ENCODE measurements at places on chromosomes 6 and 20.

DNA sequence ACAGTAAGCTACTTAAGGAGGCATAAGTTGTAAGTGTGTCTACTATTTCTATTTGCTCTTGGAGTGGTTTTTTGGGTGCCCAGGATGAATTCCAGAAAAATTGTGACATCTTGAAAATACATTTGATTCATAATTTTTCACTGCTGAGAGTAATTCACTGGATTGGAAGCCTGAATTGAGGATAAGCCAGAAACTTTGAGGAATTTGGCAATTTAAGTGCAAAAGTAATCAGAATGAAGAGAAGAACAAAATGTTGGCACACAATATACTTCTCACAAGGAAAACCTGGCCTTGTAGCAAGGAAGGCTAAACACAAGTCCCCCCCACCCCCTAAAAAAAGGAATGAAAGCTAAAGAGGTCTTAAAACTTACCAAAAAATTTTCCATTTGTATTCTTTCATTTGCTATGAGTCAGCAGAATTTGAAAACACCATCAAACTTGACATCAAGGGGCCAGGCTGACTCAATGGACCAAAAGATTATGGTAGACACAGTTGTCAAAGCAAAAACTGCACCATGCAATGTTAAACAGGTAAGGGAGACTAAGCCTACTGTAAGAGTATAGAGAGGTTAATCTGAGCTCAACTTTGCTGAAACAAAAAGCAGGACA is 840.0 kb downstream of the FRK start:
- no peak for DNase-seq

GRCh38 chr6:118774581-118774980 is 119.4 kb upstream of the ASF1A start:
- no peak for DNase-seq

GRCh38 chr6:37698264-37699137 is 818 bp upstream of the MDGA1 start:
- peak; percentile 39 for DNase-seq

DNA sequence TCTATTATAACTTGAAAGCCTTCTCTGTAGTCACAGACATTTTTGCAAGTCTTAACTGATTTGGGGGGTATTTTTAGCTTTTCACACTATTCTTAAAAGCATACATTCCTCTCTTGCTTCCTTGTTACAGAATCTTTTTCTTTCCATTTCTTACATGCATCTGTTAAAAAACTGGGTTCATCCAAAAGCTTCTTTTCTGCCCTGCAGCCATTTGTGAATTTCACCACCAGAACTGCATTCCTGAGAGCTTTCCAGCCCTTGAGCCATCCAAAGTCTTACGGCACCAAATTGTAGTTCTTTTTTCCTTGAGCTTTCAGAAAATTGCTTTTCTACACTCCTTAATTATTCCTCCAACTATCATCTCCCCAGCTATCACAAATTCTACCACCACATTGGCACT is 19.7 kb upstream of the GSTA4 start:
- no peak for DNase-seq

DNA sequence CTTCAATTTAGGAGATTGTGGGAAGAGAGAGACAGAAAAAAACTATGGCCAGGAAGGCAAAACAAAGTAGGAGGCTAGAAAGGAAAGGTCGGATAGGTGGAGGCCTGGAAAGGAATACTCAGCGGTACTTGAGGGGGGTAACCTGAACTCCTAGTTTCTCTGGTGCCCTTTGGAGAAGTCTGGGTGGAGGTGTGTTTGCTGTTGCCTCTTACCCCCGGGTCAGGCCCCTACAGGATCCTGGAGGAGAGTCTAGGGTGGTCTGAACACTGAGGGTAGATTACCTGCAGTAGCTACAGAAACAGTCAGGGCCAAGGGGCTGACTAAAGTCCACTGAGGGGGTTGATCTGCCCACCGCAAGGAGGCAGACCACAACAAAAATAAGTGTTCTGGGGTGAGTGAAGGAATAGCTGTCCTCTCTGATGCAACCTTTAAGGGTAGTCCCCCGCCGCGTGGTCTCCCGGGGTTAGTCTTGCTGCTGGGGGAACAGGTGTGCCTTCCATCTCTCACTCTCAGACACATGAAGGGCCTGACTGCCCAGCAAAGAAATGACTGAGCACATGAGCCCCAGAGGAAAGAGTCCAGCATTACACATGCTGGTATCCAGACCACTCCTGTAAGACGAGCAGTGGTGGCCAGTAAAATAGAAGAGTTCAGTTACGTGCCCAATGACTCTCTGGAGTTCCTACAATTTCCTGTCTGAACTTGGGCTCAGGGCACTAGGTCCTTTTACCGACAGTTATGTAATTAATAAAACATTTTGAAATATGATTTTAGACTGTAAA is 59.5 kb downstream of the MTHFD1L start:
- no peak for DNase-seq

DNA sequence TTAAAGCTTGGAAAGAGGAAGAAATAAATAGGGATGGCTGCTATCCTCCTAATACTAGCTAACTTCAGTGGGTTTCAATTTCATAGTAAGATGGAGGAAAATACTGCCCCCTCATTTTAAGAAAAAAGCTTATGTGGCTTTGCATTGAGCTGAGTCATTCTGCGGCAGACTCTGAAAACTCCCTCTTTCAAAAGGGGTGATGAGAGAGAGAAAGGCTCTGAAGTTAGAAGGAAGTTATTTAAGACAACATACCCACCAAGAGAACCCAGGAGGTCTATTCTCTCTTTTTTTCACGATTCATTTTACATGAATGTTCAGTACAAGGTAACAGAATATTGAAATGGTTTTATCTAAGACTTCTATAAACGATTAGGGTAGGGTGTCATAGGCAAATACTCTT is 4.5 kb downstream of the PRDM13 start:
- no peak for DNase-seq

GRCh38 chr6:169850746-169851145 is 99.3 kb downstream of the ERMARD start:
- no peak for DNase-seq

GRCh38 chr20:20461551-20461950 is 93.6 kb downstream of the INSM1 start:
- DNase-seq = no peak

DNA sequence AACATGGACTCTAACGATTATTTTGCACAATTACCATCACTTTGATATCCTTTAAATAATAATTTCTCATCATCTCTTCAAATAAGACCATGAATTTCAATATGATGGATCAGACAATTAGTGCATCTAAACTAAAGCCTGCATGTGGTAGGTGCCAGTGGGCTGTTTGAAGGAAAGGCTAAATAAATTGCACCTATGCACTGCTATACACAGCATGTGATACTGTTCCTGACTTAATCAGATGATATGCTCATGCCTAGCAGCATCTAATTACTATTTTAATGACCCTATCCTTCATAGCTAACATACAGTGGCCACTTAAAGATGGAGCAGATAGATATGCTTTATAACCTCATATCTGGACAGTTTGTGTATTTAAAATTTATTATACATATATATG is 731.6 kb upstream of the MANEA start:
- no peak for DNase-seq

DNA sequence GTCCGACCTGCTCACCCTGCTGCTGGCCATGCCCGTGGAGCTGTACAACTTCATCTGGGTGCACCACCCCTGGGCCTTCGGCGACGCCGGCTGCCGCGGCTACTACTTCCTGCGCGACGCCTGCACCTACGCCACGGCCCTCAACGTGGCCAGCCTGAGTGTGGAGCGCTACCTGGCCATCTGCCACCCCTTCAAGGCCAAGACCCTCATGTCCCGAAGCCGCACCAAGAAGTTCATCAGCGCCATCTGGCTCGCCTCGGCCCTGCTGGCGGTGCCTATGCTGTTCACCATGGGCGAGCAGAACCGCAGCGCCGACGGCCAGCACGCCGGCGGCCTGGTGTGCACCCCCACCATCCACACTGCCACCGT is 885 bp downstream of the NTSR1 start:
- DNase-seq = no peak

GRCh38 chr20:34566978-34567891 is 8.7 kb downstream of the MAP1LC3A start:
- DNase-seq = no peak

- no peak for DNase-seq
These were observed 49.4 kb downstream of the ERMARD start for GRCh38 chr6:169800668-169801395.

Data from activated CD4-positive, alpha-beta T cell treated with anti-CD3 and anti-CD28 coated beads for 1 hour (primary cell).